M059J (cell line): ENCODE measurements at places on chromosomes 2 and 18. TPM values are rescaled to one million over a fixed set of nuclear protein-coding genes. Genes with fewer than 3 reads are reported as not detected.

CNDP1 gene
- not detected in 2 replicates for total RNA-seq

KCNJ13 gene
- not detected in 2 replicates for total RNA-seq

TWIST2 gene
- total RNA-seq: 21.0 and 24.7 TPM in 2 replicates

- no peak for DNase-seq
Measured at GRCh38 chr2:154231021-154231420, 359.3 kb downstream of the GALNT13 start.

DNA sequence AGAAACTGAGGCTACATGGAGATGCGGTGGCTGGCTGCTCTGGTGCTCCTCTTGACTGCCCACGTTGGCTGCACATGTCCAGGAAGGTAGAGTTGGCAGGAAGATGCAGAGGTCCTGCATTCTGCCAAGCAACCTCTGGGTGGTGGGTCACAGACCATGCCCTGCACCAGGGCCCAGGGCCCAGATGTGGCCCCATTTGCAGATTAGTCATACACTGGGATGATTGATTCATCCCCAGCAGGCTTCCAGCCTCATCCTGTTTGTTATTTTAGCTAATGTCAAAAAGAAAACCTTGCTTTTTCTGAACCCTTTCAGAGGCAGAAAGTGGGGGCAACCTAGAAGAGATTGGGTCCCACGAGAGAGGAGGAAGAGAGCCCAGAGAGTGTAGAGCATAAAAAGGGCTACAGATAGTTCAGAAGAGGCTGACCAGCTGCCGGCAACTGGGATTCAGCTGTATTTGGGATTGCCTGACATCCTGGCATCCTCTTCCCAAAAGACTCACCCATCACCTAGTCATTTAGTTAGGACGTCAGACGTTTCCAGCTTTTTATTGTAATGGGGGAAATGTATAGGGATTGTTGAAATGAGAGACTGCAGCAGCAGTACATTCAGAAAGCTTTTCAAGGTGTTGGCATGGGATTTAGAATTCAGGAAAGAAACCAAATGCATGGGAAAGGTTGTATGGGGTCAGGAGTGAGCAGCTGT, 101.9 kb downstream of the CTIF start:
- DNase-seq: peak; percentile 55

- DNase-seq: no peak
Measured at GRCh38 chr2:38560092-38560491, 42.6 kb downstream of the HNRNPLL start.

GRCh38 chr2:164275659-164276058, 345.6 kb downstream of the GRB14 start:
- DNase-seq: no peak

- DNase-seq: peak; percentile 62
Measured at GRCh38 chr2:100818606-100819369, 1.2 kb upstream of the NPAS2 start.

- peak; percentile 70 for DNase-seq
Measured at GRCh38 chr2:233426619-233427342, 72.5 kb downstream of the DGKD start.

DNA sequence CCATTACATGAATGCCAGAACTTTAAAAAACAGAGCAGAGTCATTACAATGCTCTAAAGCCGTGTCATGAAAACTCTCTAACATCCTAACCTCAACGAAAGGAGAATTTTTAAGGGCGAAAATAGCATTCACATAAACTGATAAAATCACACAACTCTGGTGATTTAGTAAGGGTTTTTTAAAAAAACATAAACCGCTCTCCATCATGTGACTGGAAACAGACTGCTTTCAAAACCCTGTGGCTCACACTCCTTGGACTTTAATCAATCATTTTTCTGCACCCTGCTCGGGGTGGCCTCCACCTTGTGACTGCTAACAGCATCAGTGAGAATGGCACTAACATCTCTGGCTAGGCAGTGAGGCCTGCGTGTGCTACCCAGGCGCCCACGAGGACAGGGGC, 12.1 kb downstream of the DOCK10 start:
- no peak for DNase-seq

GRCh38 chr2:101787097-101787496, 89.6 kb downstream of the MAP4K4 start:
- DNase-seq: no peak

- DNase-seq: no peak
Measured at GRCh38 chr2:160701822-160702221, 208.2 kb upstream of the RBMS1 start.

GRCh38 chr18:12060182-12060870, 33.3 kb upstream of the ANKRD62 start:
- peak; percentile 56 for DNase-seq
